ENCODE measurements at places on chromosomes 3 and 15.

- DNase-seq, result no peak
Observed at GRCh38 chr3:2870724-2871333, 239.3 kb downstream of the IL5RA start.

- DNase-seq, result no peak
Observed at GRCh38 chr3:49410066-49410845, 1.5 kb downstream of the RHOA start.

- no peak for DNase-seq
Observed at GRCh38 chr15:36210426-36210825, 369.0 kb upstream of the CDIN1 start.

GRCh38 chr15:80999623-81000036 lies 1.1 kb upstream of the TLNRD1 start:
- peak; percentile 65 for DNase-seq

DNA sequence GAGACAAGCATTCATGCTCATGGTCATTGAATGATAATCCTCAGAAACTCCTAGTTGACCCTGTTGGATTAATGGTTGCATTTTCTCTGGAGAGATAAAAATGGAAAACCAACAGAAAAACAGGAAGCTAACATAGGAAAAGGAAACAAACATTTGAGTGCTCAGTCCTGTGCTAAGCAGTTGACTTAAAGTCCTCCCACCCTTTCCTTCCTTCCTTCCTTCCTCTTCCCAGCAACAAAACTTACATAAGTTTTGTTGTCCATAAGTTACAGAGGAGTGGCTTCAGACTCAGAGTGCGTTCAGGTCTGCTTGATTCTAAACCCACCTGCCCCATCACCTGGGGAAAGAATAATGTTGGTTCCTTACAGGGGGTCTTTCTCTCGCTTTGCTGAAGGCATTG lies 163.8 kb upstream of the RGMA start:
- DNase-seq, result no peak

GRCh38 chr15:76152197-76152596 lies 92.4 kb downstream of the TMEM266 start:
- no peak for DNase-seq

DNA sequence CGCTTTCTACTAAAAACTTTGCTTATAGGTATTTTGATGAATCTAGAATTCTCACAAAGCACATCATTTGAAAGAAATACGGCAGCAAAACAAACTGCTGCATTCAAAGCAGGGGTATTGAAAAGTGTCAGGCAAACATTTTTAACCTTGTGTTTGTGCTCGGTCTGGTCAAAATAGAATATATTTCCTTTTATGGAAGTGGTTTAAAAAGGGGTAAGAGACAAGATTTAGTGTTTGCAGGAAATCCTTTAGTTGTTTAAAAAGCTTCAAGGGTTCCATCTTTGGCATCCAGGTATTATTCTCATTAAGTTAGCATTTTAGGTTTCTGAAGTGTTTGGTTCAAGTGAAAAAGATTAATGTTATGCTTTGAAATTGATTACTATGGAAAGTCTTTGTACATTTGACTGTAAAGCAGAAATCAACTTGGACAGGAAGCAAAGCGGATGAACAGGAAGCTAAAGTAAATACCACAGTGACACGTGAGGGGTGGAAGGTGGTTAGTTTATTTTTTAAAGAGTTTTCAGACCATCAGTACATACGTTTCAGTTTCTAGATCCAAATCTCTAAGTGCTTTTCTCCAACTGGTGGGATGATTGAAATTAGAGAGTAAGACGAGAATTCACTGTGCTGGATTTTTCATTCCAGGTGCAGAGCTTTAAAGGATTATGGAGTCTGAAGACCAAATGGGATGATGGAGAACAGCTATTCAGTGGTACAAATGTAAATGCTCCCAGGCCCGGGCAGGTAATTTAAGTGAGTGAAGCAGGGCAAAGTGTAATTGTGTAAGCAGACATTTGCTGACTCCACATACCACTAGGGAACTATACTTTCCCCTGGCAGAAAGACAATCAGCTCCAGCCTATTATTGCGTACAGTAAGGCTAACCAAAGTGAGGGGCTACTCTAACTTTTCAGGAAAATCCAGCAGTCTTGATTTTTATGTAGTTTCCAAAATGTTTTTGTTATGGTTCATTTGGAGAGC lies 341.8 kb upstream of the TBL1XR1 start:
- DNase-seq, result peak; percentile 13

DNA sequence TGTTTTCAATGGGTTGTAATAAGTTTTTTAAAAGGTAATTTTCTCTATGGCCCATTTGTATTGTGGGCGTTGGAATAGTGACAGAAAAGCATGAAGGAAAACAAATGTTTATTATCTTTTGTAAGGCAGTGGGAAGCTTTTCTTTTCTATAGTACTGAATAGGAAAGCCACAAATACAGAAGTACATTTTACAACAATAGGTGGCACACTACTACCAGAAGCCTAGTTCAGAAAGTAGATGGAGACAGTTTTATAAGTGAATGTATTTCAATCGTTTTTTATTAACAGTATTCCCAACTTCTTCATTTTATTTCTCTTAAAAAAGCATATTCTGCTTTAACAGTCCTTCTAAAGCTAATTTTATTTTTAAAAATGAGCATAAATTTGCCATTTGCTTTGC lies 296.7 kb downstream of the PTPRG start:
- no peak for DNase-seq

DNA sequence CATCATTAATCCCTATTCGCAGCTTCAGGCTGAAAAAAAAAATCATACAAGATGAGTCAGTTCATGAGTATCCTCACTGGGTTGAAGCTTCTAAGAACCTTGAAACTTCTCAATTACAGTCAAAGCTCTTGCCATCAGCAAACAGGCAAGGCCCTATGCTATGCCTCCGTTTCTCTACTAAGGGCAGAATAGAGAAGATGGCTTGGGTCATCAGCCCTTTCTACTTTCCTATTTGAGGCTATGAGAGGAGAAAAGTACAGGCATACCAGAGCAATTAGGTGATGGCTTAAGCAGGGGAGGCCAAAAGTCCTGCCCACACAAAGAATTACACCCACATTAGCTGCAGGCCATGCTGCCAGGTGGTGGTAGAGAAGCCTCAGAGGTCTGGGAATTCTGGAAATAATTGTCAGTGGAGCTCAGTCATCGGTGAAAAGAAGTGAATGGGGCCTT lies 89.0 kb downstream of the MRPL46 start:
- no peak for DNase-seq

- no peak for DNase-seq
Observed at GRCh38 chr3:182465301-182466185, 327.8 kb upstream of the ATP11B start.

DNA sequence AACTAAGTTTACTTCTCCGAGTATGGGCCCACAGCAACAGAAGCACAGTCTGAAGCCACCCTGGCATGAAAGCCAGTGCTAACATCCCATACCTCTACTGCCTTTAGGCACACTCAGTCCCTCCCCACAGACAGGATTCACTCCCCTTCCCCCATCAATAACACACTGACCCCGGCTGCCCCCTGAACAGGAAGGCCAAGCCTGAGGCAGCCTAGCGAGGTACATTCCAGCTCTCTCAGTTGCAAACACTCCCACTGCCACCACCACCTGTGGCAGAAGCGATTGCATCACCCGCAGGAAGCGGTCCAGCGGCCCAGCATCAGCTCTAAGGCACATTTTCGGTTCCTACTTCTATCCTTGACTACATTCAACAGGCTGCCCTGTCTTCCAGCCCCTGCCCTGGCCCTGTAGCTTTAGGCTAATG lies 7.0 kb upstream of the BMF start:
- DNase-seq, result peak; percentile 63

DNA sequence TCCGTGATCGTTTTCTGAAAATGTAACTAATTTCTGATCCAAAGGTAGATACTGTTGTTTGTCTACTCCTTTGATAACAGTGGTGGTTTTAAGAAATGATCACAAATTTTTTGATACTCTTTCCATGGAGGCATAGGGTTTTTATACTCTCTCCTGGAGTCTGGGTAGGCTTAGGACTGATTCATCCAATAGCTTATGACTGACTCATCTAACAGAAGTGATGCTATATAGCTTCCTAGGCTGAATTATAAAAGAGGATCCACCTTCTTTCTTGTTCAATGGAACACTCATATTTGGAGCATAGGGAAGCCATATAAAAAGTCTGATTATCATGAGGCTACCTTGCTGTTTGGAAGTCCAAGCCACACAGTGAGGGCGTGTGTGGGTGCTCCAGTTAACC lies 84.3 kb downstream of the CHST2 start:
- DNase-seq, result no peak

- no peak for DNase-seq
Observed at GRCh38 chr3:6680119-6680806, 180.7 kb upstream of the GRM7 start.

GRCh38 chr3:72632129-72632528 lies 216.1 kb downstream of the SHQ1 start:
- no peak for DNase-seq

DNA sequence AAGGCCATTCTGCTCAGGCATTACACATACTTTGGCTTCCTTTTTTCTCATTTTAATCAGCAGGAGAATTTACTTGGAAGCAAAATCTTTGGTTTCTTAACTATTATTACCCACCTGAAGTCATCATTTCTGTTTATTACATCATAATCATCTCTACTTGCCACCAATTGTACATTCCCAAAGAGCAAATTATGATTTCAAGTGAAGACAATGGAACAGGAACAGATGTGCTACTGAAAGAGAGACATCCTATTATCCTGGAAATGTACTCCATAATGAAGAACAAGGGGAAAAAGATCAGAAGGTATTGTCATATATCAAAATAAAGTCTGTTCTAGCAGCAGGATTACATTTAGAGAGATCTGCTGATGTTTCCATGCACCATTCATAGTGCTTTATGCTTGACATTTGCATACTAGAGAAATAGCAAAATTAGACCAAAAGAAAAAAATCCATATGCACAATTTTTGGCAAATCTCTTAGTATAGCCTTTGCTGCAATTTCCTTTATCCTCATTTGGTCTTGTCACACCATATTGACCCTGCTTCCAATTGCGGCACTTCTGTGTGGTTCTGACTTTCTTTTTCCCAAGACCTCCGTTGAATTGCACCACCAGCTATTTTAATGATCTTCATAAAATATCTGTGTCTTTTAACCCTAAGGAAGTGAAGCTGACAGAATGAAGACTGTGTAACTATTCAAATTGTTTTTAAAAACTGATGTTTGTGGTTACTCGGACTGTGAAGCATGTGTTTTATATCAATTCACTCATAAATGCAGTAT lies 683.8 kb downstream of the ZNF385D start:
- no peak for DNase-seq

DNA sequence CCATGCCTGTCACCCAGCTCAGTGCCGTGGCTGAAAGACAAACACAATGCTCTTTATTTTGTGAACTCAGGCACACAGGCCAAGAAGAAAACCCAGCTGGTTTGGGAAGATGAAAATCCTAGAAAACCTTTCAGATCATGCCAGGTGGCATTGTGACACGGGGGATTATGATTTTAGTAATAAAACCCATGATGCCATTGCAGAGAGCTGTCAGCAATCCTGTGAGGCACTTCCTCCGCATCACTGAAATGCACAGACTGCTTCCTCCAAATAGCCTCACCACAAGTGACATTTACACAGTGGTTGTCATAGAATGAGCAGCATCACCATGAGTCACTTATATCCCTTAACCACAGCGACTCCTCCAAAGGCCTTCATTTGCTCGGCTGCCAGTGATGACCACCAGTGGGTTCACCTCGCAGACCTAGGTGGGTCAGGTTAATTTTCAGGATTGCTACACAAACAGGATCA lies 22.7 kb downstream of the ABHD6 start:
- peak; percentile 67 for DNase-seq

GRCh38 chr15:57635300-57635909 lies 43.7 kb downstream of the MYZAP start:
- DNase-seq, result no peak

- no peak for DNase-seq
Observed at GRCh38 chr3:174775603-174776002, 83.5 kb upstream of the NAALADL2 start.

DNA sequence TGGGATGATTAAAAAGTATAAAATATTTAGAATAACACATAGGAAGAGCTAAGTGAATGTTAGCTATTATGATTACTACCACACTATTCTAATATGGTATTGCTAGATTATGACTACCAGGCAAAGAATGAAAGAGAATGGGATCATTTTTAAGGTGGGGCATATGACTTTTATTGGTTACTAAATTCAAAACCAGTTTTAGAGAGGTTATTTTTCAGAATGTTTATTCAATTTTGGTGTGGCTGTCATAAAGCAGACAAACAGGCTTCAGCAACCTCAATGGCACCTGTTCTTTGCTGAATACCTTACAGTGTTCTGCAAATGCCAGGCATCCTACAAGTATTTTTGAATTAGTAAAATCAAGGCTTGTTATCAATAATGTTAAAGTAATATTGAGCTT lies 12.8 kb downstream of the SPTSSB start:
- DNase-seq, result no peak

GRCh38 chr3:150365132-150365604 lies 42.9 kb upstream of the TSC22D2 start:
- no peak for DNase-seq

- no peak for DNase-seq
Observed at GRCh38 chr3:149042789-149043386, 43.4 kb downstream of the HLTF start.

DNA sequence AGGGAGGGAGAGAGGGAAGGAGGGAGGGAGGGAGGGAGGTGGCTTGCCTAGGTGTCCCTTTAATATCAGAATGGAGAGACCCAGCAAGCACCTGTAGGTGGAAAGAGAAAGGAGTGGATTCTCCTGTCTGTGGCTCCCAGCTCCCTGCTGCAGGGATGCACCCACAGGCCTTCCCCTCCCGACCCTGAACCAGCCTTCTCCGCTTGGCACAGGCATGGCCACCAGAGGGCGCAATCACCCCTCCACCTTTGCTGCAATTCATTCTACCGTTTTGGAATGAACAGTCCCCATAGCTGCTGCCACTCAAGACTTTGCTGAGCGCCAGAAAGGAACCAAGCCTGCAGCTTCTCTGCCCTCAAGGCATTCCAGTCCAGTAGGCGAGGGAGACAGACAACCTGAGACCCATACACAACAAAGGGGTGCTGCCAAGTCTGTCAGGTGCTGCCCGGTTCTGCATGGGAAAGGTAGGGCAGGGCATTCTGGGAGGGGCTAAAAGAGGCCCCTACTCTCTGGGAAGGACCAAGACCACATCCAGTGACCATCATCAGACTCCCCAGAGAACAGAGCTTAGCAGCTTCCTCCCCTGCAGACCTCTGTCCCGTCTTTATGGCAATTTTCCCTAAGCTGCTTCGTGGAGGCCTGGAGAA lies 4.9 kb downstream of the TLR9 start:
- DNase-seq, result peak; percentile 76

GRCh38 chr3:42005401-42005800 lies 43.5 kb upstream of the ULK4 start:
- DNase-seq, result no peak

DNA sequence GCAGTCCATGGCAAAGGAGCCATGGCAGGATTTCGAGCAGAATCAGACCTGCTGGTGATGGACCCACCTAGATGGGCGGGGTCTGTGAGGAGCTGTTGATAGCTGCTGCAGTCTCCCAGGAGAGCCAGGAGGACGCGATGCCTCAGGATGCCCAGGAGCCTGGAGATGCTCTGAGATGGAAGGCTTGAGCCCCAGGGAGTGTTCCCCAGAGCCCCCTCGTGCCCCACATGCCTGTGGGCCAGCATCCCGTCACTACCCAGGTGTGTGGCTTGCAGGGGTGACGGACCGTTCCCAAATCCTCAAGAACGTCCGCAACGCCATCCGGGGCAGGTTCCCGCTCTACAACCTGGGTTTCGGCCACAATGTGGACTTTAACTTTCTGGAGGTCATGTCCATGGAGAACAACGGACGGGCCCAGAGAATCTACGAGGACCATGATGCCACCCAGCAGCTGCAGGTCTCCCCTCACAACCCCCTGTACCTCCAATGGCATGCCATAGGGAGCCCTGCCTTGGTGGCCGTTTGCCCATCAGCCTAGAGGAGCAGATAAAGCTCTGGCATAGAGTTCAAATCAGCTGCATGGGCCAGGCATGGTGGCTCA lies 6.7 kb downstream of the ITIH1 start:
- no peak for DNase-seq
